T follicular helper cell (primary cell): ENCODE measurements at places on chromosomes 6 and 20.

GRCh38 chr6:147787417-147787816 is 278.9 kb downstream of the SAMD5 start:
- DNase-seq = no peak

DNA sequence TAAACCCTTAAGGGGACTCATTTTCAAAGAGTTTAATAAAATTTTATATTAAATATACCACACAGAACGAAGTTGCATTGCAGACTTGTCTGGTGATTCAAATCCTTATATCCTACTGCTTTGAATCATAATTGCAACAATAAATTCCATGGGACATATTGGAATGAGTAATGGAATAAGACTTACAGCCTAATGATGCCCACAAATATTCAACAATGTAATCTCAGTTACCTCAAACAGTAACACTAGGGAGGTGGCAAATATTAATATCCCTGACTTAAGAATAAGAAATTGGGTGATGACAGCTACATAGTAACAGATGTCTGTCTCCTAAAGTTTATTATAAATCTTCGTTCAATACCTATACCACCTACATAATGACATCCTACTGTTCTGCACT is 52.6 kb downstream of the BMP5 start:
- no peak for DNase-seq

DNA sequence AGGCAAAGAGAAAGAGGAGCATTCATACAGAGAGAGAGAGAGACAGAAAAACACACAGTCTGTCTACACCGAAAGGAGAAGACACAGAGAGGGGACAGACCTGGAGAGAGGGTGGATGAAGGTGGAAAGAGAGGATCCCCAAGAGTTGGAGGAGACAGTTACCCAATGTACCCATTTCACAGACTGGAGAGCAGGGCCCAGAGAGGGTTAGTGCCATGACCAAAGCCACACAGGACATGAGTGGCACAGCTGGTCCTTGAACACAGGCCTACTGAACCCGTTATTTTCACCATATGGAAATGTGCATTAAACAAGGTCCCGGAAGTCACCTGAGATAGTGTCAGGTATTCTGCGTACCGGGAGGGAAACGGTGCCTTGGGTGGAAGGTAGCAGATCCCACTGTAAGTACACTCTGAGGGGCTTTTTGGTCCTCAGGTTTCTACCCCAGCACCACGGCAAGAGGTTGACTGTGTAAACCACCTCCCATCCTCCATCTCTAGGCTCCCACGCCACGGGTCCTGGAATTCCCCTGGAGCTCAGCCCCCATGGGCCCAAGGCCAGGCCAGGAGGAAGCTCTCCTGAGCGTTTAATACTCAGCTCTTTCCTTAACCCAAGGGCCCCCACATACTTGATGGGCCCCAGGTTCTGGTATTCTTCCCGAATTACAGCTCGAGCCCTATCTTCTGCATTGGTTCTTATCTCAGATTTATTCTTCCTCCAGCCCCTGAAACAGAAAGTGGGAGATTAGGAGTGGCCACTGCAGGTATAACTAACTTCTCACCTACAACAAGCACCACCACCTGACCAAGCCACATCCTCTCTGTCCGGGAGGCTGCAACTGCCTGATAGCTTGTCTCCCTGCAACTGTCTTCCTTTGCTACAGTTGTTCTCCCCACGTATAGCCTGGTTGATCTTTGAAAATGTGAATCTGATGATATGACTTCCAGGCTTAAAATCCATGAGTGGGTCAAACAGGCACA is 38.4 kb upstream of the OCSTAMP start:
- no peak for DNase-seq

DNA sequence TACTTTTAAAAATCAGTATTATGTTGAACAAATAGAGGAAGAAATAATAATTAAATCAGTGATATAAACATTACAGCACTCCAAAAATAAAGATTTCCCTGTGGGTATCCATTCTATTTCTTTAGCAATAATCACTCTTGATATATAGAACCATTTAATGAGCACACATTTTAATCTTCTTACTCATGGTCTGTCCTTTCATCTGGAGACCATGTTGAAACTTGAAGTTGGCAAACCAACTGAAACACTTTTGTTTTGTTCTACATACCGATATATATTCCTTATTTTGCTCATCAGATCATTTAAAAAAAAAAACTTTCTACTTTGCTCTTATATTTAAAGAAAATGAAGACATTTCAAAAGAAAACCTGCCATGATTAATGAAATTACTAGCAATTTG is 13.4 kb downstream of the C6orf58 start:
- DNase-seq = no peak

DNA sequence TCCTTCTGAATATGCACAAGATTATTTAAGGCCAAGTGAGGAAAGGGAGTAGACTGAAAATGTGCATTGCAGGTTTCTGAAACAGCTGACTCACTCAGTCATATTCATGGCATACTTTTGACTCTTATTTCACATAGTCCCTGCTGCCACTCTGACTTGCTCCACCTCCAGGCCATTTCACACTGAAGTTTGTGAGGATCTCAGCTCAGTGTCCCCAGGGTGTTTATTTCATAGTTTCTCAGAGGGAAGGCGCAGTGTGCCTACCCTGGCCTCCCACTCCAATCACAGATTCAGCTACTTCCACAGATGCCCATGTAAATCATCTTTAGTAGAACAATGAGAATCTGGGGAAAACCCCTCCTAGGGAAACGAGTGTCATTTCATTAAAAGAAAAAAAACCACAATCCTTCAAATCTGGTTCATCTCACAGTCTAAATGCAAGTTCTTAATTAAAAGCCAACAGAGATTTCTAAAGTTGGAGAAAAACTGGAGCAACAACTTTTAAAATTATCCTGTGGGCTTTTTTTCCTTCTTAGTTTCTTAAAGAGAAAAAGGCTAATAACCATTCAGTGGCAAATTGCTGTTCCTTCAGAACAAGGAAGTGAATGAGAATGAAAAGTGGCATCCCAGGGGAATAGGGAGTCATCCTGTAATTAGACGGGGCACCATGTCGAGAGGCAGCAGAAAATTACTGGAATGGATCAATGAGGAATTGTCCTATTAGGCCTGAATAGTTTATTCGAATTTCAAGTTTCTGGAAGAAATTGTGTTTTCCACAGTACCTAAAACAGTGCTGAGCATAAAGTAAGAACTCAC is 133.6 kb downstream of the TFAP2B start:
- DNase-seq = no peak

DNA sequence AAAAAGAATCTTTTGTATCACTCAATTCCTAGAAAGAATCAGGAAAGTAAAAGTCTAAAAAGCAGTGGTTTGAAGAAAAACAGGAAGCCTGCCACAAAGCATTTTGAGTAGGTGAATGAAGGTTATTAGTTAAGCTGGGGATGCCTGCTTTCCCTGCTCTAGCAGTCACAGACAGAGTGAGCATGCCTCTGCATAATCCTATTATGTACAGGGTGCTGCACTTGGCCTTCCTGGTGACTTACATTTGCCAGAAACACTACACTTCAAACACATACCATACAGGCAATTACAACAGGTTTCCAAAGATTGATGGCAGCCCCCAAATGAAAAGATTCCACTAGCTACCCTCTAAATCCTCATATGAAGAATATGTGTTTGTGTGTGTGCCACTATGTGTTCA is 130.8 kb downstream of the TPBG start:
- no peak for DNase-seq

GRCh38 chr6:144736763-144737162 is 451.6 kb downstream of the UTRN start:
- no peak for DNase-seq

DNA sequence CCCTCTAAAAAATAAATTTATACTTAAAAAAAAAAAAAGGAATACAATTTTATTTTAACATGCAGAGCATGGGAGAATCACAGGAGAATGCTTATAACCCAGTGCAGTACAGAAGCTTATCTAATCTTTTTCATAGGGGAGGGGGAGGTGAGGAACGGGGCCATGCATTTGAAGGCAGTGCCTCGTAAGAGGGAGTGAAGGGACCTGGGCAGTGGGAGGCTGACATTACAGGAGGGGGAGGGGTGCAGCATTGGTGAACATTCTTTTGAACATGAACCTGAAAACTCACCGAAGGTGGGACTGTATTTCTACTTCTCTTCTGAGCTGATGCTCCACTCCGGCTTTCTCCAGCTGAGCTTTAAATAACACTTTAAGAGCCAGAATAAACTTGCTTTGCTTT is 9.3 kb downstream of the AURKA start:
- DNase-seq = no peak

GRCh38 chr6:111610548-111611172 is 5.0 kb upstream of the TRAF3IP2 start:
- no peak for DNase-seq

DNA sequence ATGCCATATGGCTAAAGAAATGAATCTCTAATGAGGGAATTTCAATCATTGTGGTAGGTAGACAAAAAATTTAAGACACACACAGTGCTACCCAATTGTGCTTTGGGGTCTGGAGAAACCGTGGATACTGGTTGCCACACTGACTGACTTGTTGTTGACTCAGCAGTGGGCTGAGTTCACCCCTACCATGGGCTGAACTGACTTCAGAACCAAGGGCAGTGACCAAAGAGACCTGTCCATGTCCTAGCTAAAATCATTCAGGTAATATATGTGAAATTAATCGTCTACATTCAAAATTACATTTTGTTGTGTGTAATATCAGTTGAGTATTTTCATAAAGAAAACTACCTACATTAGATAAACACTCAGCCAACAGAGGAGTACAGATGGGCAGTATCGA is 131.6 kb downstream of the PDE7B start:
- DNase-seq = no peak

DNA sequence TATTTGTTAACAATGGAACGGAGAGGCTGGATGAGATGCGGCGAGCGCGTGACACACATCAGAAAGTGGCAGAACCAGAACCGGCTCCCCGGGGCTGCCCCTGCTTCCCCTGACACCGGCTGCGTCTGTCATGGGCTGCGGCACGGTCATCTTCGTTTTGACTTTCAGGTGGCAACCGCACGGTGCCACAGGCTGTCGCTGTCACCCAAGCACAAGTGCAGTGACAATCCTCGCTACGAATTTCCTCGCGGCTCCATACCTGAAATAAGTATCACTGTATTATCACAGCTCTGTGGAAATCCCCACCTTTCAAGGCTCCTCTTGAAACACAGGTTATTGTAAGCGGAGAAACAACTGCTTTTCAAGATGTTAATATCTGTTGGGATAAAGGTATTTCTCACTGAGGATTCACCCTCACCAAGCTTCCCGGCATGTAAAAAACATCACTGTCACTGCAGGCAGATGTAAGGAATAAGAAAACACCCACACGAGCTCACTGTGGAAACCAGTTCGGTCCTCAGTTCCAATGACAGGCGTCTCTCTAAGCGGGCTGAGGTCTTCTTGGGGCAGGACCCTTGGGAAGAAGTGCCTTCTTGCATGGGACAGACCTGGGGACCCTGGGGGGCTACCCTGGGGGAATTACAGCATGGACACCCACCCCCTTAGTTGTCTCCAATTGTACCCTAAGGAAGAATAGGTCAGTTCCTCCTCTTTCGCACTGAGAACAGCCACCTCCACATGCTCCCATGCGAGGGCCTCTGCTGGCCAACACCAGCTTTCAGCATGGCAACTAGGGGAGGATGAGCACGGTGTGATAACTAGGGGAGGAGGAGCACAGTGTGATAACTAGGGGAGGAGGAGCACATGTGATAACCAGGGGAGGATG is 86.3 kb downstream of the DACT2 start:
- no peak for DNase-seq

DNA sequence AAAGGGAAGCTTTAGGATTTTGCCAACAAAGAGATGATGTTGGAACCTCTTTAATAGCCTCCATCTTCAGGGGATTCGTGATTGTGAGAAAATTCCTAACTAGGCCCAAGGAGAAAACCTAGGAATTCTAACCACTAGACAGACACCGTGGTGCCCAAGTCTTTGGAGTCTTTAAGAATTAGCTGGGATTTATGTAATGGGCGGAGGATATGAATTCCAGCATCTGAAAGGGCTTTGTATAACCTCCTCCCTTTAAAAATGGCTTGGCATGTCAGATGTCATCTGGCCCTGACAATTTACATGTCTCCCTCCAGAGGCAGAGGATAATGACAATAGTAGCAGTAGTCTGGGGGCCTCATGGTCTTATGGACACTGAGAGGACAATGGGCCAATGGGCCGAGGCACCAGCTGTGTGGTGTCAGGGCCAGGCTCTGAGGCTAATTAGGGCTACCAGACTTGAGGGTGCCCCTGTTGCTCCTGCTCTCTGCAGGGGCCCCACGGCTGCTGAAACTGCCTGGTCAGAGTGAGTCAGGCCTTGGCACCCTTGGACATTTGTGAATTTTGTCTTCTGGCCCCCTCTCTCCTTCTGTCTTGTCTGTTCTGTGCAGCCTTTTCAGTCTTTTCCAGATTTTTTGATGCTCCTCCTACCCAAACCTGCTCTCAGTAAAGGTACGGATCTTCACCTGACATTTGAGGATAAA is 113.9 kb downstream of the EDN1 start:
- no peak for DNase-seq

- peak; percentile 79 for DNase-seq
These were observed at the start of the genes CTSA and NEURL2 for GRCh38 chr20:45890985-45891983. Gene CTSA, plus strand, starts transcription at chr20:45891335. Its CDS starts 234 bp downstream, at chr20:45891569. Gene NEURL2, minus strand, starts transcription at chr20:45891208. Its CDS starts 217 bp downstream, at chr20:45890991.

GRCh38 chr6:43723737-43724295 is 36.2 kb upstream of the MRPS18A start:
- peak; percentile 42 for DNase-seq

GRCh38 chr6:37072526-37072925 is 67.1 kb downstream of the FGD2 start:
- no peak for DNase-seq

GRCh38 chr20:51043811-51044210 is 20.9 kb upstream of the KCNG1 start:
- DNase-seq = no peak

- no peak for DNase-seq
These were observed 105.5 kb downstream of the PTPRK start for GRCh38 chr6:128414943-128415342.

GRCh38 chr6:36343109-36343680 is 6.5 kb upstream of the BNIP5 start:
- no peak for DNase-seq

- no peak for DNase-seq
These were observed 27.8 kb upstream of the SCUBE3 start for GRCh38 chr6:35185971-35186370.

DNA sequence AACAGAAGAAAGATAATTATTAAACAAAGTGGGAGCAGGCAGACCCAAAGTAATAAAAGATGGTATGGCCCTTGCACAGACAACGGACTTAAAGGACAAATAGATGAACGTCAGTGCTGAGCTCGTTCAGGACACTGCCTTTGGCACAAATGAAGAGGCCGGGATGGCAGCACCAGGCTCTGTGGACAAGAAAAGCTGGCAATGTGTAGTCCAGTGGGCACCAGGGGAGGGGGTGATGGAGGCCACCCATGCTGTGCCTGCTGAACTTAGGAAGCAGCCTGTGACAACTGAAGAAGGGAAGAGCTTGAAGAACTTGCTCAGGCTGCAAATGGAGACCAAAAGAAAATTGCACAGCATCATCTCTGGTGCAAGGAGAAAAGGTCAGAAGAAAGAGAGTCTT is 131.0 kb downstream of the ANKRD60 start:
- DNase-seq = no peak

DNA sequence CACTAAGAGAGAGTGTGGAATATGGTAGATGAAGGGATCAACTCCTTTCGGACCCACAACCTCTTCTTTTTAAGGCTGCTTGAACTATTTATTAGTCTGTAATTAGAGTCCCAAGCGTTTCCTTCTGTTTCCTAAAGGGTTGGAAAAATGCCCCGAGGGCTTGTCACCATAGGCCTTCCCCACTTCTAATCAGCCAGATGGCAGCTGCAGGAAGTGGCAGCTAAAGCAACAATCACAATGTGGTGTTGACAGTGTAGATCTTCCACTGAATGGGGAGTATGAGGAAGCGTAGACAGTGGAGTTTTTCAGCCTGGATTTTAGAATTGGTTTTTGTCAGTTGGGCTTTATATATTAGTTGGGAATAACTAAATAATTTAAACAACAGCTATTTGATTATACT is 40.6 kb downstream of the SLC35D3 start:
- DNase-seq = no peak

GRCh38 chr20:58458342-58459057 is 56.7 kb downstream of the APCDD1L start:
- no peak for DNase-seq
